ENCODE measurements at places on chromosomes 11 and 22.
A peak's percentile ranks its signal among the peaks of the same experiment; 100 is the strongest.

- DNase-seq = no peak
These were observed 2.6 kb upstream of the FADS3 start for GRCh38 chr11:61893981-61894380.

DNA sequence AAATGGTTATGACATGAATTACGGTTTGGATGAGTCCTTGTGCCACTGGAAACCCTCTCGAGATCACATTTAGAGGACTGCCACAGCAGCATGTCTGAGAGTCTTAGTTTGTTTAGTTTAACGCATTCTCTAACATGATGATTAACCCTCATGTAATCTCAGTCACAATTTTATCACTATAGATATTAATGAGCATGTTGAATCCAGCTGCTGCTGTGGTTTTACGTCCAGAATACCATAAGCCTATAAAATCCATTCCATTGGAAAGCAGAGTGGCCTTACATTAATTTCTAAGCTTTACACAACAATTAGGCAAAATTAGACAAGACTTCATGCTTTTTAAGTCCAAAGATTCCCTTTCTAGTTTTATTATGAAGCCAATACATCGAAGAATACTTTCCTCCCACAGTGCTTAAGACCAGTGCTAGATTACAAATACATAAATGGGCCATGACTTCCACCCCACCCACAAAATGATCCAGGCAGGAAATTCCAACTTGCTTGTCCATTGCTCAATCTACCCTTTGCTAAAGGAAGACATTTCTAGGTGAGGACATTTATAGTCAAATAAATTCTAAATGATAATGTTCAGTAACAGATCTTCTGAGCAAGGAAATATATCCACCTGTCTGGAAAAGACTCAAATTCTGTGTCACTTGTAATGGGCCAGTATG lies 3.5 kb upstream of the ELMOD1 start:
- DNase-seq = no peak

GRCh38 chr22:45997777-45998637 lies 21.0 kb upstream of the WNT7B start:
- DNase-seq = no peak

DNA sequence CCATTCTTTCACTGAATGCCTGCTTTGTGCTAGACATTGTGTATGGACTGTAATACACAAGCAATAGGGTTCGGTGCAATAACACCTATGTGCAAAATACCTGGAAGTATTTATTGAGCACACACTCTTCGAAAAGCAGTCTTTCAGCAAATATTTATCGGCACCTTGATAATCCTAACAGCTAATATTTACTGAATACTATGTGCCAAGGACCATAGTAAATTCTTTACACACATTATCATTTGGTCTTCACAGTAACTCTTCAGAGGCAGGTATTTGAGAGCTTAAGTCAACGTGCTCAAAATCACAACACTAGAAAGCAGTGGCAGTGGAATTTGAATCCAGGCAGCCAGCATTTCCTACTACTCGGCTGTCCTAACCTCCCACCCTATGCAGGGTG lies 2.2 kb downstream of the B3GNT6 start:
- no peak for DNase-seq

DNA sequence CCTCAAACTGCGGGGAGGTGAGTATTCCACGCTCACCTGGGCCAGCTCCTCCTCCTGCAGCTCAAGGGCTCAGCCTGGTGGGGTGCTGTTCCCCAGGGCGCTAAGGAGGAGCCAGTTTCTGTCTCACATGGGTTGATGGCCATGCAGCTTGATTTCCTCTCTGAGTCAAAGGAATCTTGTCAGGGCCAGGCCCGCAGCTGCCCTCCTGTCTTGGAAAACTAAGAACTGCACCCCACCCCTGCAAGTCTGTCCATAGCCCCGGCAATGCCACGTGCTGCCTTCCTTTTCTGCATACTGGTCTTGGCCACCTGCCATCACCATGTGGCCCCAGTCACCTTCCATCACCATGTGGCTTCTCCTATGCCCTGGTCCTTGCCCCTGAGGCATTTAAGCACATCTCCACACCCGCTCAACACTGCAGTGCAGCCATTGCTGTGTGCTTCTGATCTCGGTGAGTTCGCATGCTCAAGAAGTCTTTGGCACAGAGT lies 35.2 kb upstream of the CLDN5 start:
- DNase-seq = no peak

GRCh38 chr11:104320097-104320496 lies 156.2 kb upstream of the PDGFD start:
- no peak for DNase-seq

DNA sequence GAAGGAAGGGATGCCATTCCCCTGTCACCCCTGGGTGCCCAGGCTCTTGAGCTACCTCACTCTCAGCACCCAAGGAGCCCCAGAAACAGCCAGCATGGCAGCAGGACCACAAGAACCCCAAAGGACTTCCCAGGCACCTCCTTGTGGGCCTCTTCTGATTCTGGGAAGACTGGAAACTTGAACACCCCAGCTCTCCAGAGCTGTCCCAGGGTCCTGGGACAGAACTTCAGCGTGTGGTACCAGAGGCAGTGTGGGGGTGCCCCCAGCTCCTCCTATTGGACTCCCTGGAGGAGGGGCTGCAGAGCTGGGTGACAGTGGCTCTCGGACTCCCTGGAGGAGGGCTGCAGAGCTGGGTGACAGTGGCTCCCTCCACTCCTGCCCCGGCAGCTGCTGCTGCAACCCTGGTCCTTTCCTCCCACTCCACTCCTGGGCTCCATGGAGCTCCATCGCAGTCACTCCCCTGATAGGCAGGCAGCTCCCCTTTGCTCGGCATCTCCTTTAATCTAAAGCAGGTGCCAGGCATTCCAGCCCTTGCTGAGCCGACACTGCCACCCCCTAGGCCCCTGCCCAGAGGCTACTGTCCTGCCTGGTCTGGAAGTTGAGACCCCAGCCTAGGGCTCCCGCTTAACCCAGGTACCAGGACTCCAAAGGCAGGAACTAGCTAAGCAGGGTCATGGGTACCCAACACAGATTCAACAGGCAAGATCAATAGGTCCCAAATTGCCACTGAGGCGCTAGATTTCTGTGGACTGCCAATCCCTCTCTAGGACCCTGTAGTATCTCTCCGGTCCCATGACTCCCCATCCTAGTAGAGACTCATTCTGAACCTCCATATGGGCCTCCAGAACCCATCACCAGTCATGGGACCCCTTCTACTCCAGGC lies 2.7 kb downstream of the BCL9L start:
- no peak for DNase-seq

- DNase-seq = no peak
These were observed 2.1 kb upstream of the DMC1 start for GRCh38 chr22:38572065-38572464.

- no peak for DNase-seq
These were observed 31.0 kb upstream of the OR10G7 start for GRCh38 chr11:124072147-124072546.

GRCh38 chr11:75811485-75811884 lies 3.5 kb upstream of the UVRAG start:
- DNase-seq = no peak

GRCh38 chr11:125588505-125588904 lies 4.1 kb upstream of the STT3A start:
- no peak for DNase-seq

- no peak for DNase-seq
These were observed 25.9 kb downstream of the ALG9 start for GRCh38 chr11:111845276-111846028.

DNA sequence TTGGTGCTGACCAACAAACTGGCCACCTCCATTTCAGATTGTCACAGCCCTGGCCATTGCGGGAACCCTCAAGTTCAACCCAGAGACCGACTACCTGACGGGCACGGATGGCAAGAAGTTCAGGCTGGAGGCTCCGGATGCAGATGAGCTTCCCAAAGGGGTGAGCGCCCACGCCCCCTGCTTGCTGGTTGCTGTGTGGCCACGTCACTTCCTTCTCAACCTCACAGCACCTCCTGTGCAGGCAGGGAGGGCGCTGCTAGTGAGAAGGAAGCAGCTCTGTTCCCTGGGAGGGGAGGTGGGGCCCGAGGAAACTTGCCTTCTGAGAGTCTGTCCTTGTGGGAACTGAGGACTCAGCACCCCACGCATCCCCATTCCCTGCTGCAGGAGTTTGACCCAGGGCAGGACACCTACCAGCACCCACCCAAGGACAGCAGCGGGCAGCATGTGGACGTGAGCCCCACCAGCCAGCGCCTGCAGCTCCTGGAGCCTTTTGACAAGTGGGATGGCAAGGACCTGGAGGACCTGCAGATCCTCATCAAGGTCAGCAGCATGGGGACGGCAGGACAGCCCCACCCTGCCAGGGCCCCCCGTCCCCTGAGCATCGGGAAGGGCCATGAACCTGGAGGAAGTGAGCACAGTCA lies 19.3 kb downstream of the POLR3H start:
- no peak for DNase-seq

GRCh38 chr11:116342148-116342547 lies 430.6 kb downstream of the BUD13 start:
- DNase-seq = no peak

DNA sequence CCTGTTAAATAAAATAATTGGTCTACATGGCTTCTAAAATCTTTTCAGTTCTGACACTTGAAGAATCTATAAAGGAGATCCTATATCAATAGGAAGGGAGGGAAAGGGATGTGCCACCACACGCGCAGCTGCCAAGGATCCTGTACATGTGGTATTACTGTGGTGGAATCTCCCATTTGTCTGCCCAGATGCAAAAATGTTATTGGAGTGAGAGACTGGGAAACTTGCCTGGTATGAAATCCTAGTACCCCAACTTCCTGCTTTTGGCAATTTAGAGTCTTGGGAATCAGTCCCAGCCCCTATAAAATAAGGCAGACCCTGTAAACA lies 81.9 kb upstream of the PICALM start:
- no peak for DNase-seq

GRCh38 chr22:45903355-45904135 lies 73.4 kb downstream of the WNT7B start:
- DNase-seq = no peak

GRCh38 chr22:32265882-32266767 lies 11.0 kb upstream of the SLC5A4 start:
- peak; percentile 6 for DNase-seq

- no peak for DNase-seq
These were observed 69.4 kb downstream of the FLI1 start for GRCh38 chr11:128763224-128763623.

DNA sequence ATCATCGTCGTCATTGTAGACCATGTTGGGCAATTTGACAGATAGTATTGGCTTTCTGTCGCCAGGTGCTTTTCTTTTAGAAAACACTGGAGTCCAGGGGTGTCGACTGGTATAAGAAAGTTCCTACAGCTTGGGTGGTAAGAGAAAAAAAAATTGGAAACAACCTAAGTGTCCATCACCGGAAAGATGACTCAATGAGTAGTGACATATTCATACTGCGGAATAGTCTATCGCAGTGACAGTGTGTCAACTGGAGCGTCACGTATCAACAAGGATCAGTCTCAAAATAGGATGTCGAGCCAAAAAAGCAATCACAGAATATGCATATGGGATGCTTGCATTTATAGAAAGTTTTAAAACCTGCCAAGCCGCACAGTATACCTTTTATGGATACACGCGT lies 157.6 kb downstream of the MN1 start:
- no peak for DNase-seq

GRCh38 chr22:48486134-48486532 lies 1341.5 kb downstream of the BRD1 start:
- no peak for DNase-seq

DNA sequence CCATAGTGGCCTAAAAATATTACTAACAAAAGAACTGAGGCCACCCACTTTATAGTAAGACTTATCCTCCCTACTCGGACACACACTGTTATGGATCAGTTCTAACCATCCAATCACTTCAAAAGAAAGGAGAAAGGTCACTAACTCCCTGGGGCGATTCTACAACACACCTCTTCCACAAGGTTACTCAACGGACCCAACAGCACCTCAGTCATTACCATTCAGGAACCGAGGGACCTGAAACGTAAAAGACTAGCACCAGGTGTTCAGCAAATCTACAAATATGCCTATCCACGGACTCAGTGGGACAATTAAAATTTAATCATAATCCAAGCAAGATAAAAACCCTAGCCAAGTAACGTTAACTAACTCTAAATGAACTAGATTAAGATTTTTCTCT lies 1.6 kb downstream of the HNRNPUL2 start:
- no peak for DNase-seq

DNA sequence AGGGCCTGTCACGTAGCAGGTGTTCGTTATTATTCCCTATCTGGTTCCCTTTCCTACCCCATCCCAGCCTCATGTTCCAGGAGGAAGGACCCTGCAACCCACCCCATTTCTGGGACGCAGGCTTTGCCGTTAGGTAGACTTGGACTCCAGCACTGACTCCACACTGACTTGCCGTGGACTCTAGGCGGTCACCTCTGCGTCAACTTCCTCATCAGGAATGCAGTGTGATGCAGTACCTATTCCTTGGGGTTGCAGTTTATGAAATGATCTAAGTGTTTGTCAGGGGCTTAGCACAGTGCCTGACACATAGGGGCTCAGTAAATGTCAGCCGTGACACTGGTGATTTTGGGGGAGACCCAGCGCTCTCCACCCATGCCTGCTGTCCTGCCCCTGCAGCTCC lies 16.8 kb downstream of the DGKZ start:
- DNase-seq = no peak

- DNase-seq = no peak
These were observed 34.6 kb downstream of the ZNRF3 start for GRCh38 chr22:28917747-28918549.

- no peak for DNase-seq
These were observed 39.3 kb downstream of the RPL27A start for GRCh38 chr11:8721609-8722500.

- no peak for DNase-seq
These were observed 14.0 kb downstream of the RIC8A start for GRCh38 chr11:221539-221938.

DNA sequence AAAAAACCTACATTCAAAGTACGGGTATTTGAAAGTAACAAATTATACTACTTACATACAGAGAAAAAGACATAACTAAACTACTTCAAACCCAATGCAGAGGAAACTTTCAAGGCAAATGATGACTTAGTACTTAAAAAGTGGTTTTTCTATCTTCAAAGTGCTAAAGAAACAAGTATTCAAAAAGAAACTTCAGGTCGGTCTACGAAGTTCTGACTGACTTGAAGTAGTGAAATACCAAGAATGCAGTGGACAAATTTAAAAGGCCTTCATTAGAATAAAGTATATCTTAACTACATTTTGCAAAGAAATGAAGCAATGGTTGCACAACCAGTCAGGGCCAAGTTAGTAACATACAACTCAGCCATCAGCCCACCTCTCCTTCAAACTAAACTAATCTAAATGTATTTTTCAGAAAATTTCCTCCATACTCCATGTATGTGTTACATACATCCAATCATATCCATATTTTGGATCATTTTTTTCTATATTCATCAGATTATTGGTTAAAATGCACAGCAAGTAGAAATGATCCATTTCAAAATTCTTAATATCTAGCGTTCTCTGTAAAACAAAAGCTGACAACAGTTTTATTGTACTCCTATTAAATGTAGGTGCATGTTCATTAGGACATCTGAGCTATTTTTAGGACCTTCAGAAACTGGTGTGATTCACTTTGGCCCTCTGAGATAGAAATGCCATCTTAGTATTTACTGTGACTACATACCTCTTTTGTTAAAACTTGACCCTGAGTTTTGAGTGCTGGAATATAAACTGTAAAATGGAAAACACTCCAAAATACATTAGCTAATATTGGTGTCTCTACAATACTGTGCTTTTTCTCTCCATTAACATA lies 49.9 kb downstream of the BIRC2 start:
- DNase-seq = no peak

Data from NCI-H2081 treated with DMSO at 0.1 percent for 48 hours (cell line).